PC-9 (cell line): ENCODE measurements at places on chromosomes 1 and 21.

DNA sequence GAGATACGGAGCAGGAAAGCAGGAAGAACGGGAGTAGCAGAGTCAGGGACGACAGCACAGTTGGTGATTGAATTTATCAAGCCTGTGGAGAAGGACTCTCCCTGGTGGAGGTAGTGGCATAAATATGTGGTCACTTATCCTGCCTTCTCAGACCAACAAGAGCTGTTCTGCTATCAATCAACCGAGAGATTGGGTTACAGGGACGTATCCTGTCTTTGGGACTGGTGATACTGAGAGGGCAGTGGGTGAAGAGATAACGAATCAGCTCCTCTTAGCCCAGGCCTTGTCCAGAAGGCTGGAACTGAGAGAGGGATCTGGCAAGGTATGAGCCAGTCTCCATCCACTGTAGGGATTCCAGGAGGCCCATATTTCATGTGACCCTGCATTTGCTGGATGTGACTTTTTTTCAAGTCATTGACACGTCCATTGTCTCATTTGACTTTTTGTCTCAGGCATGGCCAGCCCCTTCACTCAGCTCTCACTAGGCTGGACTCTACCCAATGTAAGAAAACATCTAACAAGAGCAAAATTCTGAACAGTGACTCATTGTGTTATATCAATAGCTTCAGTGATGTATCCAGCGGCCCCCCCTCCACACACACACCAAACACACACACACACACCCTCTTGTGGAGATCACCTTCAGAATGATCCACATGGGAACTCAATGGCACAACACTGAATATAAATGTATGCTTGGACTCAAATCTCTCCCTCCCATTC is 11.3 kb downstream of the C1orf116 start:
- no peak for DNase-seq

- peak; percentile 41 for DNase-seq
These were observed 618 bp downstream of the TRAPPC10 start for GRCh38 chr21:44012474-44013379.

DNA sequence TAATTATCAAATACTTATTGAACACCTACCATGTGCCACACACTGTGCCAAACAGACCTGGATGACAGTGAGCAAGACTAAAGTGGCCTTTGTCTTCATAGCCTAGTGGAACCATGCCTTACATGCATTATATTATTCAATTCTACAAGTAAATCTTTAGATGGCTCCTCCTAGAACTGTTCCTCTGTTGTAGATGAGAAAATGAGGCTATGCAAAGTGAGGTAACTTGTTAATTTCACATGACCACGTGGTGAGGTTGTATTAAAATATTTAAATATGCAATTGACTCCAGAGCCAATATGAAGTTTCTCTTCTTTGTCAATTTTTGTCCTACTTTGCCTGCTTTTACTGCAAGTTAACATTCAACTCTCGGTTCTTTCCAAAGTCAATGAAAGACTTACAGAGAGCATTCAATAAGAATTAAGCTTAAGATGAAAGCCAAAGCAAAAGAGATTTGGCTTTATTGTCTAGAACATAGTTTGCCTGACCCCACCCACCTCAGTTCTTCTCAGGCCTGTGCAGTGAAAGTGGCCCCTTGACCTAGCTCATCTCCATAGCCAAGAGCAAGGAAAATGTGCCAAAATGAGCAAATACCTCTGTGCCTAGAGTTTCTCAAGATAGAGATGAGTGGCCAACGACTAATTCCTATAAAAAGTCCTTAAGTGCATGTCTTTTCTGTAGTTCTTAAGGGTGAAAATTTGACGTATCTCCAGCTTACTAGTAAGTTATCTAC is 263.2 kb upstream of the NFIA start:
- DNase-seq: no peak

DNA sequence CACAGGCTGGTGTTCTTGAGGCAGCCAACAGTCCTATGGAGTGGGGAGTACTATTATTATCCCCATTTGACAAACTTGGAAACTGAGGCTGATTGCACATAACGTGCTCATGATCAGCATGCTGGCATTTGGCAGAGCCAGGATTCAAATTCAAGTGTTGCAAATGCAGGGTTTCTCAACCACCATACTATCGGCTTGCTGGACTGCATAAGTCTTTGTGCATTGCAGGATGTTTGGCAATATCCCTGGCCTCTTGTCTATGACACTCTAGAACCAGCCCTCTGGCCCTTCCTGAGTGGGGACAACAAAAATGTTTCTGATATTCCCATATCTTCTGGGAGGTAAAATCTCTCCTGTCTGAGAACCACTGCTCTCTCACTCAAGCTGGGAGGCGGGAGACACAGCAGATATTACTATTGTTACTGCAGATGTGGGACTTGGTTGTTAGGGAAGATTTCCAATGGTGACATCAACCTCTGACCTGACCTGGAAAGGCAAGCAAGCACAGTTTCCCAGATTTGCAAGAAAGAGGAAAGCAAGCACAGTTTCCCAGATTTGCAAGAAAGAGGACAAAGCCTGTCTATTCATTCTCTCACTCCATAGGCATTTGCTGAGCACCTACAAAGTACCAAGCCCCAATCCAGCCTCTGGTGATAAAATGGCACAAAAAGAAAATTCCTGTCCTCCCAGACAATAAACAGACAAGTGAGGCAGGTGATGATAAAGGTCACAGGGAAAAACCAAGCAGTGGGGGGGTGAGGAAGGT is 1.0 kb upstream of the AADACL3 start:
- DNase-seq: no peak

DNA sequence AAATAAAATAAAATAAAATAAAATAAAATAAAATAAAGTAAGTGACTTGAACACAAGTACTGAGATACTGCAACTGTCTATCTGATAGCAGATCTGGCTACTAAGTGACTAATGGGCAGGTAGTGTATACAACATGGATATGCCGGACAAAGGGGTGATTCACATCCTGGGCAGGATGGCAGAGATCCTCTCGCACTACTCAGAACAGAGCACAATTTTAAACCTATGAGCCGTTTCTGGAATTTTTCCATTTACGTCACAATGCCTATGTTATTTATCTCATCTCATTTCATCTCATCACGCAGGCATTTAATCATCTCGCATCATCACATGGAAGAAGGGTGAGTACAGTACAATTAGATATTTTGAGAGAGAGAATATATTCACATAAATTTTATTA is 233.3 kb upstream of the COA6 start:
- peak; percentile 45 for DNase-seq

DNA sequence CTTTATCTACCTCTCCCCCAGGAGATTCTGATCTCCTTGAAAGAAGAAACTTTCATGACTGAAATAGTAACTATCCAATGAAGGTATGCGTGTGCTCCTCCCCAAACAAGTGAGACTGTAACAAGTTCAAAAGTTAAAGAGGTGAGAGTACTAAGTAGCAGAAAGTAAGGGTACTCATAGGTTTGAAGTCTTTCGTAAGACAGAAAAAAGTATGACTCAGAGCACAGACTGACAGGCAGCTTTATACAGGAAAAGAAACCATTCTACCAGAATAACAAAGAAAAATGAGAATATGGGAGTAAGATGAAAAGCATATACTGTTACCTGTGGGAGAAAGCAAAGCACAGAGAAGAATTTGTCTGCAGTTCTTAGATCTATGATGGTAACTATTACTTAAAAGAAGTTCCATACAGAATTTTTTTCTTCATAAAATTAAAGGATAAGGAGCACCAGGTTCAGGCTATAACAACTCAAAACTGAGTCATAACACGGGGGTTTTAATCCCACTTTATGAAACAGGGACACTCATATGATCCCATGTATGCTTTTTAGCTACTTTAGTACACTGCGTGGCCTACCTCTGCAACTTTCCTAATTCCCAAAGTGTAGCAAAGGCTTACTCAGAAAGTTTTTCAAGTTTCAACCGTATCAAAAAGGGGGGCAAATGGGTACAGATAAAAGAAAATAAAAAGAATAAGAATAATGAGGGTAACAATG is 52.0 kb downstream of the FOXJ3 start:
- no peak for DNase-seq

- no peak for DNase-seq
These were observed 562 bp upstream of the EPB41 start for GRCh38 chr1:28913786-28914227.

DNA sequence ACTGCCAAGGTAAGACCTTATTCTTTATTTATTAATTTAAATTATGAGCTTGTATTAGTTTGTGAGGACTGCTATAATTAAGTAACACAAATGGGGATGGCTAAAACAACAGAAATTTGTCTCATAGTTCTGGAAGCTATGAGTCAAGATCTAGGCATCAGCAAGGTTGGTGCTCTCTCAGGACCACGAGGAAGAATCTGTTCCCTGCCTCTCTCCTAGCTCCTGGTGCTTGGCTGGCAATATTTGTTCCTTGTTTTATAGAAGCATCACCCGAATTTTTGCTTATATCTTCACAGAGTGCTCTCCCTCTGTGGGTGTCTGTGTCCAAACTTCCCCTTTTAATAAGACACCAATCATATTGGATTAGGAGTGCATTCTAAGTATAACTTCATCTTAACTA is 41.4 kb upstream of the CCDC190 start:
- DNase-seq: no peak

DNA sequence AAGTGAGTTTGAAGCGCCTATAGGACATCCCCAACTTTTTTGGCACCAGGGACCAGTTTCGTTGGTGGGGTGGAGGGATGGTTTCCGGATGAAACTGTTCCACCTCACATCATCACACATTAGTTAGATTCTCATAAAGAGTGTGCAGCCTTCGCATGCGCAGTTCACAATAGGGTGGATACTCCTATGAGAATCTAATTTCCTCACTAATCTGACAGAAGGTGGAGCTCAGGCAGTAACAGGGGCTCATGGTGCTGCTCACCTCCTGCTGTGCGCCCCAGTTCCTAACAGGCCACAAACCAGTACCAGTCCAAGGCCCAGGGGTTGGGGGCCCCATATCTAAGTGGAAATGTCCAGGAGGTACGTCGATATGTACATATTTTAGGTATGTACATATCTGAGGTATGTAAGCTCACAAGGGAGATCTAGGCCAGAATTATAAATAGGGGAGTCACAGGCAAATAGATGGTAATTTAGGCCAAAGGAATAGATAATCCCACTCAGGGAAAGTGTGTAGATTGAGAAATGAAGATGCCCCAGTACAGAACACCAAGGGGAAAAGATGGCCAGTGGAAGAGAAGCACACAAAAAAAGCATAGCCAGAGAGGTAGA is 27.5 kb upstream of the RASAL2 start:
- no peak for DNase-seq

GRCh38 chr1:200911361-200911760 is 16.7 kb downstream of the INAVA start:
- DNase-seq: no peak

- DNase-seq: no peak
These were observed 31.1 kb downstream of the NHLH2 start for GRCh38 chr1:115809847-115810246.

DNA sequence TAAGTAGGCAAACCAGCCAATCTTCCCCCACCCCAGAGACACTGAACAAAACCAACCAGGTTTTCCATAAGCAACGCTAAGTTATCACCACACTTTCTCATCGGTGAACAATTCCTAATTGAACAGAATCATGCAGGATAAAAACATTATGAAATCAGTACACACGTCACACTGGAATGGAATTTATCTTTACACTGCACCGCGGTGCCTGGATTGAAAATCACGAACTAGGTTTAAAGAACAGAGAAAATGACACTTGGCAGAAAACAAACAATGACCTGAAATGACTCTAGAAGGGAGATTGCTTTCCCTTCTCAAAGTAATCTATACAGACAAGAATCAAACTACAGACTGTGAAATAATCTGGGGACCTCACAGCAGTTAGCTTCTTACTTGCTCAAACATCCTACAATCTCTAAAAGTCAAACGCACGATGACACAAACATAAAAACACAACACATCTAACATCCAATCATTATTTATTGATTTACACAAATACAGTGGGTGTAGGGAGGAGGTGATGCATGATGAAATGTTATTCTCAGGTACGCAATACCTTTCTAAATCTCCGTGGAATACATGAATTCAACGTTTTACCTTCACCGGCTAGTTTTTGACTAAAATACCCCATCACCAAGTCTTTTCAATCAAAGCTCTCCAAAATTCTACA is 1.9 kb downstream of the EIF4G3 start:
- no peak for DNase-seq

GRCh38 chr1:204528677-204529076 is 12.5 kb downstream of the MDM4 start:
- DNase-seq: no peak

GRCh38 chr1:182652933-182653332 is 31.5 kb downstream of the RGS8 start:
- DNase-seq: no peak

GRCh38 chr1:238981317-238981933 is 404.9 kb upstream of the CHRM3 start:
- no peak for DNase-seq

DNA sequence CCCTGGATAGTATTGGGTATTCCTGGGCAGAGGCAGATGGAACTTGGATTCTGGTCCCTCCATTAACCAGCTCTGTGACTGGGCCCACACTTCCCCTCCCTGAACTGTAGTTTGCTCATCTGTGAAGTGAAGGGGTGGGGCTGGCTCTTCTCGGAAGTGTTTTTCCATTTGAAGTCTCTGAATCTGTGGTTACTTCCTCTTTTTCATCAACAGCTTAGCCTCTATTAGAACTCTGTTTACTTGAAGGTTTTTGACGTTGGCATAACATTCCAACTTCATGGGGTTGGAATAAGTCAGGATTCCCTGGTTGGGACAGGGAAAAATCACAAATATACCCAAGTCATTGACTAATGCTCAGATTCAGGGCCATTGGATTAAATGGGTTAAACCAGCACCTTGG is 3.6 kb downstream of the KIAA0040 start:
- DNase-seq: no peak

GRCh38 chr1:86858524-86859261 is 55.2 kb downstream of the SELENOF start:
- DNase-seq: no peak

DNA sequence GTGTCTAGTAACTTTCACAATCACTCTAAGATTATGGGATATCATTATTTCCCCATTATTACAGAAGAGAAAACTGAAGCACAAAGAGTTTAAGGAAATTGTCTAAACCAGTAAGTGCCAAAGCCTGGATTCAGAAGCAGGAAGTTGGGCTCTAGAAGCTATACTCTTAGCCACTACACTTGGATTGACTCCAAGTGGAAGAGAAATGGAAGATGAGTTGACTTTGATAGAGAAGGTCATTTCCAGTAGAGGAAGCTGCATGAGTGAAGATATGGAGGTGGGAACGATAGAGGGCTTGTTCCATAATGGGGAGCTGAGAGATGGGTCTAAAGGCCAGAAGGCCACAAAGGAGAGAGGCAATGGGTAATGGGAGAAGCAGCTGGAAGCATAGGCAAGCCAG is 11.7 kb upstream of the TDRD10 start:
- DNase-seq: no peak

DNA sequence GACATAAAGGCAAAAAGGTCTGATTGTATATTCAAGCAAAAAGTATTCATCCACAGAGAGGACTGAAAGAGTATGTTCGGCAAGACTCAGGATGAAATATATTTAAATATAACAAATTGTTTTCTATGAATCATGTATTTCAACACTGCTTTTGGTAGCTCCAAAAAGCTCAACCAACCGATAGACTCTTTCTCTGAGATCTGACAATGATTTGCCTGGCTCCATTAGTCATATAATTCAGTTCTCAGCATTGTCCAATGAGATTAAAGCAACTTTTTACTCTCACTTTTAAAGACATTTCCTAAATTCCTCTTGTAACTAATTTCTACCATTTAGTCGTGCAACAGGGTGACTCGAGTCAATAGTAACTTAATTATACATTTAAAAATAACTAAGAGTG is 319.1 kb upstream of the GREM2 start:
- DNase-seq: no peak
